ENCODE measurements at places on chromosomes 7 and 10. TPM values are rescaled to one million over a fixed set of nuclear protein-coding genes. Genes with fewer than 3 reads are reported as not detected.

- DNase-seq, result no peak
- no peaks in the 10 kb centered on the region for H3K4me1 ChIP-seq
- no peaks in the 10 kb centered on the region for H3K36me3 ChIP-seq
- H3K4me3 ChIP-seq, result no peak overlapping the region
Observed at GRCh38 chr7:91567081-91568012, 303.1 kb downstream of the FZD1 start.

GRCh38 chr7:87322912-87323311 lies 22.6 kb upstream of the CROT start:
- no peak overlapping the region for H3K4me3 ChIP-seq
- peaks cover 8% of the 10 kb centered on the region for H3K36me3 ChIP-seq
- H3K27me3 ChIP-seq, result no peaks in the 10 kb centered on the region
- no peak overlapping the region for H3K27ac ChIP-seq
- peaks cover 8% of the 10 kb centered on the region for H3K4me1 ChIP-seq

DNA sequence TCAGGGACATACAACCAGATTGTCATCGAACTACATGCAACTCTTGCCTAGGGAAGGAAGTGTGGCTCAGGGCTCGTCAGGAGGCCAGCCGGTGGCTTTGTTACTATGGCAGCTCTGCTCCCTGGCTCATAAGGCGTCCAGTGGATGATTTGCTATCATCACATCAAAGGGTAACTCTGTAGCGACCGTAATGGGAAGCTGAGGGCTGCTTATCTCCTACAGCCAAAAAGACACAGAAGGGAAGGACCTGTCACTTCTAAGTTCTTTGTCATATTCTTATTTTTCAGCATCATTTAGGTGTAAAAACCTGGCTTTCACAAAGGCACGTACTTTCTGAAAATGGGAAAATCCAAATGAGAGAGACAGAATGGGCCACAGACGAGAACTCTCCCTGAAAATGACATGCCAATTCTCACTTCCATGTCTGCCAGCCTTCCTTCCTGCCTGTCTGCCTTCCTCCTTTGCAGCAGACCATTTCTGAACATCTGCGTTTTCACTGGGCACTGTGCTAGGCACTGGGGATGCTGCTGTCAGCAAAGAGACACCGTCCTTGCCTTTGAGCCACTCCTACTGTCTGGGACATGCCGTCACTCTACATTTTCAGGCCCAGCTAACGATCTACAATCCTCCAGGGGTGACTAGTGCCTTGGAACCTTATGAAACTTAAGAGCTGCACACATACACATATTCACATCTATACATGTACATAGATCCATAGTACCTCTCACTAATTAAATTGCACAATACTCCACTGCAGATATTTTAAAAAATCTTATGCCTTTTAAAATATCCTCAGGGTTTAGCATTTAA lies 26.9 kb downstream of the ENKUR start:
- no peak overlapping the region for H3K4me3 ChIP-seq
- H3K36me3 ChIP-seq, result no peaks in the 10 kb centered on the region
- DNase-seq, result no peak
- H3K4me1 ChIP-seq, result no peaks in the 10 kb centered on the region

GRCh38 chr10:123787566-123787965 lies 104.0 kb downstream of the CPXM2 start:
- no peak overlapping the region for H3K27ac ChIP-seq
- DNase-seq, result no peak
- H3K4me1 ChIP-seq, result no peaks in the 10 kb centered on the region
- no peaks in the 10 kb centered on the region for H3K36me3 ChIP-seq
- H3K4me3 ChIP-seq, result no peak overlapping the region
- no peaks in the 10 kb centered on the region for H3K27me3 ChIP-seq

DLX6 gene
- total RNA-seq, result not detected

Measured in upper lobe of left lung (tissue), 6 donors.